Lung (tissue), 17 donors: ENCODE measurements at places on chromosomes 1 and 21. TPM values are rescaled to one million over a fixed set of nuclear protein-coding genes. Genes with fewer than 3 reads are reported as not detected.

The RGSL1 gene
- not detected for total RNA-seq

GRCh38 chr1:32900956-32901822 is at the start of gene TMEM54:
Gene TMEM54 (minus strand): TSS chr1:32901389. CDS start chr1:32901238, 151 bp downstream.
- H3K27me3 ChIP-seq = no peaks in the 10 kb centered on the region
- peak within 1 kb of the TSS; percentile 59 for H3K4me3 ChIP-seq
- DNase-seq = peak; percentile 32
- H3K4me1 ChIP-seq = peaks cover 2% of the 10 kb centered on the region

DNA sequence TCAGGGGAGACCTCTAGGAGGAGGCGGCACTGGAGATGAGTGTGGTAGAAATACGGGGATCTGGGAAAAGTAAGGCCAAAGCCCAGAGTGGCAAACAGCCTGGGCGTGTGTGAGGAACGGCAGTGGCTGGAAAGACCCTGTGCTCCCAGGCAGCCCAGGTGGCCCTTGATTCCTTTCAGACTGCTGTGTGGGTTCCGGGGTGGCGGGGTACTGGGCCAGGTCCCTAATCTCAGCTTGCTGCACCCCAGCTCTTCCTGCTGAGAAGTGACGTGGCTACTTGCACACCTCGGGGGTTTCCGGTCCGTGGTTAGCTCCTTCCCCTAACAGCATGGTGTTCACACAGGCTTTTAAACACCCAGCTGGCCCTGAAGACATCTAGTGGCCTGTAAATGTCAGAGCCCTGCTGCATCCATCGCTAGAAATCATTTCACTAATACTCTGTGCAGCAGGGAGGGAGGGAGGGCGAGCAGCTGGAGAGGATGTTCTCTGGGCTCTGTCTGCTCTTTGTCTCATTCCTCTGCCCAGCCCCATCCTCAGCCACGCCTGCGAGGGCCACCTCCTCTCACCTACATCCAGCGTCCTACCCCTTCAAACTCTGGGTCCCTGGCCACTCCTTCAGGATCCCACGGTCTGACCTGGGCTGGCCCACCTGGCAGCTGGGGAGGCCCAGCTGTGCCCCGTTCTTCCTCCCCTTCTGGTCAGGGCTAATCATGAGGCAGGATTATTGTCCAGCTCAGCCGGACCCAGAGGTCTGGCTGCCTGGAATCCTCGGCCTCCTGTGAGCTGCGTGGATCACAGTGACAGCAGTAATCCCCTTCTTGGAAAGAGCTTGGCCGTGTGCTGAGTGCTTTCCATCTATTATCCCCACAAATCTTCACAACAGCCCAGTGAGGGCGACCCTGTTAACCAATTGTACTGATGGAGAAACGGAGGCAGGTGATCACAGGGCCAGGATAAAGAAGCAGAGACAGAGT is 7.2 kb downstream of the ZDHHC18 start:
- H3K27me3 ChIP-seq = no peaks in the 10 kb centered on the region
- no peak for DNase-seq
- no peak overlapping the region for H3K4me3 ChIP-seq
- no peak overlapping the region for H3K27ac ChIP-seq

DNA sequence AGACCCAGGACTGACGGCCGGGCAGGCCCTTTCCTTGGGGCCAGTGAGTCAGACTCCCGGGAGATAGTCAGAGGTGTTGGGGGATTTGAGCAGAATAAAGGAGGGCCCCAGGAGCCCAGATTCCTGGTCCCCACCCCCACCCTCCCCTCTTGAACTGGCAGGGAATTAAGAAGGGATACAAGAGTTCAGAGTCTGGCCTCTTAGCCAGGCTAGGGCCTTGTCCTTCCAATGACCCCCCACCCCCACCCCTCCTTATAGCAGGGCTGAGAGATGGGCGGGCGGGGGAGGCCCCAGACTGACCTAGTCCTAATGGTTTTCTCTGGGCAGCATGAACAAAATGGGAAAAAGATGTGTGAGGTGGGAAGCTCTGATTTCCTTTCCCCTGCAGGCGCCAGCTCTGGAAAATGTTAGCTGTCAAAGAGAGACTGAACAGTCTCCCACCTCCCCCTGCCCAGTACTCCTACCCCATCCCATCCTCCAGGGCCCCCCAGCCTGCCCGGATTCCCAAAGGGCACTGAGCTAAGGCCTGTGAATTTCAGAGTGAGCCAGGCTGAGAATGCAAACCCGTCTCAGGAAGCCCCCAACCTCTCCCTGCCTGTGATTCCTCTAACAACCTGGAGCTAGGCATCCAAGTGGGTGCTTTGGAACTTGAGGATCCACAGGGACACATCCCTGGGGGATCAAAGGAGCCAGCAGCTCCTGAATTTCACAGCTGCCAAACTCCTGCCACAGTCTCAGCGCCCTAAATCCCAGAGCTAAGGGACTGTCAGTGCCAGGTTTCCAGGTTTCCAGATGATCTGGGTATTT is 5.8 kb upstream of the CRABP2 start:
- H3K36me3 ChIP-seq = peaks cover 9% of the 10 kb centered on the region
- DNase-seq = no peak
- H3K4me1 ChIP-seq = peaks cover 14% of the 10 kb centered on the region
- H3K27ac ChIP-seq = no peak overlapping the region

DNA sequence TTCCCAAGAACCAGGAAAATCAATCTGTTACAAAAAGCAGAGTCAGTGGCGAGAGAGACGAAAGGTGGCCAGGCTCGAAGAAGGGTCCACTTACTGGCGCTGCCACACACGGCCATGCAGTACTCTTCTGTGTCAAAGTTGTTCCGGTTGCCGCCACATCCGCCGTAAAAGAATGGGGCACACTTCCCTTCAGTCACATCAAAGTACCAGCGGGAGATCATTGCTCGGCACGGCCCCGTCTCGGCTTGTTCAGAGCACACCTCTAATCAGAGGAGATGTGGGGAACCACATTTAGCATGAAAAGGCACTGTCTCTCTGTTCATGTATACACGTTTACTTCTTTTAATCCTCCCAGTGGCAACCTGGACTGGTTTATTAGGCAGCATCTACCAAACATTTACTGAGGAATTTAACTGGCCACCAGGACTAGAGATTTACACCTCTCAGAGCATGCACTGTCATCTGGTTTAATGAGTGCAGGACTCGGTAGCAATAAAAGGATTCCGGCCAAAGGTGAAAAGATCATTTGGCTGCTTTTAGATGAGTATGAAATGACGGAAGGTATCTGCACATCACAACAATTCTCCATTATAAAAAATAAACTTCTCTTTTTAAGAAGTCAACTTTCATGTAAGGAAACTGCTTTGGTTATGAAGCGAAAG is 170.5 kb downstream of the APP start:
- no peak overlapping the region for H3K4me3 ChIP-seq
- peaks cover 2% of the 10 kb centered on the region for H3K36me3 ChIP-seq
- H3K27me3 ChIP-seq = no peaks in the 10 kb centered on the region
- DNase-seq = no peak
- no peaks in the 10 kb centered on the region for H3K4me1 ChIP-seq

DNA sequence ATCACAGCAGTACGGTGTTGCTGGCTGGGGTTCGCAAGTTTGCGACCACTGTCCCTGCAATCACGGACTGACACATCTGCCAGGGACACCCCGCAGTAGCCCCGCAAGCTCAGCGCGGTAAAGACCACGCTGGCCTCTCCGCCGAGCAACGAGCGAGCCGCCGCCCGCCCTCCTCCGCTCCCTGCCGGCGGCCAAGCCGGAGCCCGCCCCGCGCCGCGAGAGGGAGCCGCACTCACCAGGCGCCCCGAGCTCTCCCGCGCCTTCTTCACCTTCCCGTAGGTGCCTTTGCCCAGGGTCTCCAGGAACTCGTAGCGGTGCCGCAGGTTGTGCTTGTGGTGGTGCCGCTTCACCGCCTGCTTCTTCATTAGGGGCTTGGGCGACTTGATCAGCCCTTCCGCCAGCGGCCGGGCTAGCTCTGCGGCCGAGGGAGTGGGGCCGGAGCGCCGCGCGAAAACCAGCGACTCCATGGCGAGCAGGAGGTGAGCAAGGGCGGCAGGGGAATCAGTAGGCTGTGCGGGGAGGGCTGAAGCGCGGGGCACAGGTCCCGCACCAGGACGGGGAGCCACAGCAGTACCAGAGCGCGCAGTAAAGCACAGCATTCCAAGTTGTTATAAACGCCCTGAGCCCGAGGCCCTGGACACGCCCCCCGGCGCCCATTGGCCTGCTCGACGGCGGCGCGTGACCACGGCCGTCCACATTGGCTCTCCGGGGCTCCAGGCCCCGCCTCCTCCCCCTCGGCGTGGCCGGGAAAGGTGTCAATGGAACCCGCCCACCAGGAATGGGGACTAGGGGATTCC is at the start of gene NUAK2:
Gene NUAK2 (minus strand): TSS at position 584 of the 797 bp plus-strand sequence. CDS start 117 bp downstream, at position 467.
- H3K27me3 ChIP-seq = no peaks in the 10 kb centered on the region
- H3K4me3 ChIP-seq = peak within 1 kb of the TSS; percentile 80
- H3K27ac ChIP-seq = peak within 1 kb of the TSS; percentile 50
- peak; percentile 94 for DNase-seq
- peaks cover 11% of the 10 kb centered on the region for H3K4me1 ChIP-seq

The ITGB2 gene
- total RNA-seq = 246 TPM

- no peaks in the 10 kb centered on the region for H3K4me1 ChIP-seq
- no peak for DNase-seq
- no peak overlapping the region for H3K27ac ChIP-seq
- no peaks in the 10 kb centered on the region for H3K36me3 ChIP-seq
Measured at GRCh38 chr1:109765483-109765815, 1.7 kb upstream of the EPS8L3 start.

The TCP10L gene
- total RNA-seq = 0.71 TPM

The ESRRG gene
- 4.5 TPM for total RNA-seq
